ENCODE measurements at places on chromosomes 11 and 22.

GRCh38 chr11:63032457-63032856 lies 16.8 kb upstream of the SLC22A8 start:
- no peak for DNase-seq

GRCh38 chr11:92591521-92591920 lies 366.9 kb downstream of the FAT3 start:
- DNase-seq = no peak

- DNase-seq = peak; percentile 95
These were observed 518.7 kb downstream of the NTM start for GRCh38 chr11:131889146-131889577.

- no peak for DNase-seq
These were observed 589.0 kb upstream of the ANO5 start for GRCh38 chr11:21603886-21604285.

DNA sequence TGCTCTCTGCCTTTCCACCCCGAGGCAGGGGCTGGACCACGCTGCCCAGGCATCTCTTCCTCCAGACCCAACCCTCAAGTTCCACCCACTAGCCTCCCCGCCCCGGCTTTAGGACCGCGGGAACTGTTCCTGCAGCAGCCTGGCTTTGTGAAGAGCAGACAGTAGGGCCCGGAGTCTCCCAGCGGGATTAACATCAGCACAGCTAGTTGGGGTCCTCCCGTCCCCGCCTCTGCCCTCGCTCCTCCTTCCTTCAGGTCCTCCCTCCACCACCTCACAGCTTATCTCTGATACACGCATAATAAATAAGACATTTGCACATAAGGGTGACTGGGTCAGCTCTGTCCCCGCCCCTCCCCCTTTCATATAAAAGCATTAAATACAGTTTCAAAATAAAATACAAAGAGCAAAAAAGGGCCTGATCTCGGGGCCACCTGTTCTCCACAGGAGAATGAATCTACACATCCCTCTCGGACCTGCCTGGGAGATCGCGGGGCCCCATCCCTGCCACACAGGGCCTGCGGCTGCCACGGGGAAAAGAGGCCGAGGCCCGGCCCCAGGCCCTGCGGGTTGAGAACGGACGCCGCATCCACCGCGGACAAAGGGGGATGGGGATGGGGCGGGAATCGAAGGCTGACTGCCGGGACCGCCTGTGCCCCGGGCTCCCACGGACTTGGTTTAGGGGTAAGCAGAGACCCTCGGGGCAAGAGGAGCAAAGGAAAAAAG lies 6.5 kb downstream of the ZFTA start:
- no peak for DNase-seq

Data from Daoy (cell line).